ENCODE measurements at places on chromosomes 4 and X.

GRCh38 chrX:54529151-54529550 is 868 bp upstream of the GNL3L start:
- DNase-seq: no peak

DNA sequence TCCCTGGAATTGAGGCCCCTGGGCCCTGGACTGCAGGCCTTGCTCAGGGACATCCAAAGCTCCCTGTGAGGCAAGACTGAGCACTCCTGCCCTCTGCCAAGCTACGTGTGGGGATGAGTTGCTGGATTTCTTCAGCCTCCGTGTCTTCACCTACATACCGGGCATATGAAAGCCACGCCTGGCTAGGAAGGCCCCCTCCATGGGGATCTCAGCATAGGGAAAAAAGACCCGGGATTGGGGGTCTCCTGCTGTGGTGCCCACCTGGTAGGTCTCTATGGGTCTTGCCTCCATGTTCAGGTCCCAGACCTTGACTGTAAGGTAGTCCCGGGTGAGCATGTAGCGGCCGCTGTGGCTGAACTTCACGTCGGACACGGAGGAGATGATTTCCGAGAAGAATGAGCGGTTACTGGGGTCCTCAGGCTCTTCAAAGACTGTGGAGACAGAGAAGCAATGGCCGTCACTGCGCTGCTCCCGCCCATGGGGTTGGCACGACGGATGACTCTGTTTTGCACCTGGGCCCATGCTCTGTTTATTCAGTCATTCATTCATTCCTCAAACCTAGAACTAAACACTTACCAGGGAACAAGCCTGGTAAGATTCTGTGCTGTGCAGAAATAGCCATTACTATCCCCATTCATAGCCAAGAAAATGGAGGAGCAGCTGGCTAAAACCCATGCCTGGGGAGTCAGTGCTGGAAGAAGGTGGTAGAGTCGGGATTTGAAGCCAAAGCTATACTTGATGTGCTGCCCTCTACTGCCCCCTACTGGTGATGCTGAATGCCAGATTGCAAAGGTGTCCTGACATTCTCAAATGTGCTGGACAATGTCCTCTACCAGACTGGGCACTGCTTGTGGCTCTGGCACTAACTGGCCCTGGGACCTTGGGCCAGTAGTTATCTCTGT is 63.9 kb downstream of the WFS1 start:
- DNase-seq: peak; percentile 10

- no peak for DNase-seq
Measured at GRCh38 chr4:127246963-127247952, 385.5 kb upstream of the INTU start.

GRCh38 chr4:31748382-31748781 is 1028.2 kb downstream of the PCDH7 start:
- no peak for DNase-seq

- no peak for DNase-seq
Measured at GRCh38 chr4:15213302-15213970, 211.2 kb downstream of the CPEB2 start.

DNA sequence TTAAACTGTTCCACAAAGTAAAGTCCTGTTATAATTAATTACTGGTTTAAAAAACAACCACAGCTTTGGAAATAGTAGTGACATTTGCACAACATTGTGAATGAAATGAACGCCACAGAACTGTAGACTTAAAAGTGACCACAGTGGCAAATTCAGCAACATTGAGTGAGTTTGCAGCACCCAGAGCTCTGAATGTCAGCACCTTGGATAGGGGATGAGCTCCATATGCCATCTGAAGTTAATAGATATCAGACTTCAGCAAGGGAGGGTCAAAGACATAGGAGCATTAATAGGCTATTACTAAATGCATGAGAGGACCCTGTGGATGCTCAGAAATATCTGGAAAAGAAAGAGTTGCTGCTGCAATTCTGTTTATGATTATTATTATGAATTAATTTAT is 55.3 kb upstream of the KCNIP4 start:
- DNase-seq: no peak

GRCh38 chr4:73608689-73609594 is 11.3 kb downstream of the RASSF6 start:
- DNase-seq: peak; percentile 55

DNA sequence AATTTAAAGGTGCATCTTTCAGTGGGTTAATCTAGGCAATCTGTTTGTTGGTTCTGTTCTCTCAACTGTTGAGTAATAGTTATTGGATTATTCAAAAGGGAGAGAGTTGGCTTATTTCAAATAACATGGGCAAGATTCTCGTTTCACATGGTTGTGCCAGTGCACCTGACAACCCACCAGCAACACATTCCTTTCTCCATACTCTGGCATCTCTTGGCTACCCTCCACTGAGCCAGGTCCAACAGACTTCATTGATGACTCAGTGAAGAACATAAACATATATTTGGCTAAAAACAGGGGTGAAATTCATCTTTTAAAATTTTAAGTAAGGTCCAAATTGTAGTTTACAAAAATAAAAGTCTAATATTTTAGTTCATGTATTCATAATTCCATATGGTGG is 967.2 kb downstream of the RPA4 start:
- no peak for DNase-seq

DNA sequence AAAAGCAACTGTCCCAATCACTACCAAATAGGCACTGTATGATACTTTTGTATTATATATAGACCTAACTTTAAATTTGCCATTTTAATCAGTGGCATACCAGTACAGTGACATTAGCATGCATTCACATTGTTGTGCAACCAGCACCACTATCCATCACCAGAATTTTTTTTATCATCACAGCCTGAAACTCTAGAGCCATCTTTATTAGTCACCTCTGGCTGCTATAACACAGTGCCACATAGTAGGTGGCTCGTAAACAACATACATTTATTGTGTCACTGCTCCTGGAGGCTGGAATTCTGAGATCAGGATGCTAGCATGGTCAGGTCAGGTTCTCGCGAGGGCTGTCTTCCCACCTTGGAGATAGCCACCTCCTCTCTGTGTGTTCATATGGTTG is 188.4 kb upstream of the GALNT7 start:
- DNase-seq: peak; percentile 13

DNA sequence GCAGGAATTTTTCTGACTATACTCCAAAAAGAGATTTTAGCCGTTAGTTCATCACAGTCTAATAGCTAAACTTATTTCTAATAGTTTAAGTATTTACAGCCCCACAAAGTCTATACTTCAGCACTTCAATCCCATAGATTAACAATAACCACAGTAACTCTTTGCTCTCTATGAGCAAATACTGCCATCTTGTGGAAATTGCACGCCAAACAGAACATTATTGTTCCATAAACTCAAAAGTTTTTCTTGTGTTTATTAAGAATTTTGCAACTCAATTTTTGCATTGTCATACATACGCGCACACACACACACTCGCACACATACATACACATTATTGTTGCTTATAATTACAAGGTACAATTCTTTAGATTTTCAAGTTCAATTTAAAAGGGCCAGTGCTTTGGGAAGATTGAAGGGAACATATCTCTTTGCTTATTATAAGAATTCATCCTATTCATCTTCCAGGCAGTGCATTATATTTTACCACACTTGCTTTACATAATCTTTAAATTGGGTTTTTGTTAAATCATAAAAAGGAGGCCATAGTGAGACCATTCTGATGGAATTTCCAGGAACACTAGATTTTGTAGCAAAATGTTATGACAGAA is 63.8 kb upstream of the ATOH1 start:
- DNase-seq: peak; percentile 56

DNA sequence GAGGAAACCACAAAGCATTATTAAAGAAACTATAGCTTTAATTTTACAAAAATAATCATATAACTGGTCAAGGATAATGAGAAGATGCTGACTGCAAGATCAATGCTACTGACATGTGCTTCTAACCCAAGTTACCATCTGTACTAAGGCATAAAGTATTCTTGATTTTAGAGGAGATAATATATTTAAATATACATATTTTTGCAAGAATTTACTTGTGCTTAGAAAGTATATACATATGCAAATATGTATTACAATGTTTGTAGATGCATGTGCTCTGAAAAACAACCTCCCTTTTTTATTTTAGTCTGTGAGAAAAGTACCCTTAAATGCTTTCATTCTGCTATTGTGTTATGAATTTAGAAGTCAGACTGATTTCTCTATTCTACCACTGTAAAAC is 740.7 kb upstream of the SLIT2 start:
- DNase-seq: no peak

DNA sequence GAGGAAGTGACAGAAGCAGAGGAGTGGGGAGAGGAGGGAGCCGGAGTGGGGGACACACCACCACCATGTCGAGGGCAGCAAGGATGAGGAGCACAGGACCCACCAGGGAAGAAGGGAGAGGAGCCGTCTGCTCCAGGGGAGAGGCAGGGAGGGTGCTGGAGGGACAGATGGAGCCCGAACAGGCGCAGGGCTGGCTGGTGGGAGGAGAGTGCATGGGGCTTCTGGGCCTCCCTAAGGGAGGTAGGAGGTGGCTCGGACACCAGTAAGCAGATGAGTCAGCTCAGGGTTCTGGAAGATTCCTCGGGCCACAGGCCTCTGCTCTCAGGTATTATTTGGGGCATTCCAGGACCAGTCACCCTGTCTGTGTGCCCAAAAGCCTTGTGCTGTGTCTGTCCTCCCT is 29.8 kb downstream of the ATP2B3 start:
- no peak for DNase-seq

- peak; percentile 6 for DNase-seq
Measured at GRCh38 chr4:167196344-167197012, 37.8 kb downstream of the SPOCK3 start.

DNA sequence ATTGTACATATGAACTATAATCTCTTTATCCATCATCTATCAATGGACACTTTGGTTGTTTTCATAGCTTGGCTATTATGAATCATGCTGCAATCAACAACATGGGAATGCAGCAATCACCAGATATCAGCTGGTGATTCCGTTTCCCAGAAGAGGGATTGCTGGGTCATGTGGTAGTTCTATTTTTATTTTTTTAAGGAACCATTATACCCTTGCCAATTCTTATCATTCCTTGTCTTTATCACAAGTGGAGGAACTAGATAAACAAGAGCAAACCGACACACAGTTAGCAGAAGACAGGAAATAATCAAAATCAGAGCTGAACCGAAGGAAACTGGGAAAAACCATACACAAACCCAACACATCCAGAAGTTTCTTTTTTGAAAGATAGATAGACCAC is 14.5 kb upstream of the LNX1 start:
- DNase-seq: peak; percentile 88

GRCh38 chrX:100700809-100701208 is 31.1 kb downstream of the SYTL4 start:
- DNase-seq: no peak

DNA sequence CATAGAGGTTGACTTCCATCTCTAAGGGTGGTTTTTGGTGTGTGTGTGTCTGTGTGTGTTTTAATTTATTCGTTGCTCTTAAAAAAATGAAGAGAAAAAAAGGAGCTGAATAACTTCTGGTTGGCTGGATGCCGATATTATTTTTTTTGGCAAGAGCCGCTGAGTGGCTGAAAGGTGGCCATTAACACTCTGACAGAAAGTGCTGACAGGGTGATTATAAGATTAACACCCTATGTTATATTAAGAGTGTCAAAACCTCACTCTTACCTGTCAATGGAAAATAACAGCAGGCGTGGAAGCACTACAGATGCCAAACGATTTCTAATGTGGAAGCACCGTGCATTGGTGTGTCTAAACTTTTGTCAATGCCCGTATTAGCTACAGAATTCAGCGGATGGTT is 622.5 kb downstream of the ANKRD50 start:
- no peak for DNase-seq

DNA sequence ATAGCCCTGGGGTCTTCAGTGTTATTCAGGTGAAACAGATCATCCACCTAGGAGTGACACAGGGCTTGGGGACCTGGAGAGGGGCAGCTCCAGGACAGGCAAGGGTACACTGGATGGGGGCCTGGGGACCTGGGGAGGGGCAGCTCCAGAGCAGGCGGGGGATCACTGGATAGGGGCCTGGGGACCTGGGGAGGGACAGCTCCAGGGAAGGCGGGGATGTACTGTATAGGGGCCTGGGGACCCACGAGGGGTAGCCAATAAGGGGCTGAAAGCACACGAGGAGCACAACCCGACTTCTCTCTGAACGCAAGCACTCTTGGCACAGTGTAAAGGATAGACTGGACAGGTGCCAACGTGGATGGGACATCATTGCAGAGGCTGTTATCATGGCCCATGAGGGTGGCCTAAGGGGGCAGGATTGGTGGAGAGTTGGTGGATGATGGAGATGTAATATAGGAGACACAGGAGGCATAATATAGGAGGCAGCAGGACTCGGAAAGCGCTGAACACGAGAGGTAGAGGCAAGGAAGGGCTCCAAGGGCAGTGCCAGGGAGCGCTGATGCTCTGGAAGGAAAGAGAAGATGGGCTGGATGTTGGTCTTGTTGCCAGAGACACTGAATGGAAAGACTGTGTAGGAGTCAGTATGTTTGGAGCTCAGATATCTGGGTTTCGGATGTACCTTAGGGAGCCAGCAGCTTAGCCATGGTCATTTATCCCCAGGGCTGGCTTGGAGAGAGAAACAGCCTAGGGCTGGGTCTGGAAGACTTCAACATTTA is 37.9 kb upstream of the FGFBP2 start:
- DNase-seq: no peak

GRCh38 chrX:140572724-140573123 is 67.9 kb upstream of the SOX3 start:
- DNase-seq: peak; percentile 2

DNA sequence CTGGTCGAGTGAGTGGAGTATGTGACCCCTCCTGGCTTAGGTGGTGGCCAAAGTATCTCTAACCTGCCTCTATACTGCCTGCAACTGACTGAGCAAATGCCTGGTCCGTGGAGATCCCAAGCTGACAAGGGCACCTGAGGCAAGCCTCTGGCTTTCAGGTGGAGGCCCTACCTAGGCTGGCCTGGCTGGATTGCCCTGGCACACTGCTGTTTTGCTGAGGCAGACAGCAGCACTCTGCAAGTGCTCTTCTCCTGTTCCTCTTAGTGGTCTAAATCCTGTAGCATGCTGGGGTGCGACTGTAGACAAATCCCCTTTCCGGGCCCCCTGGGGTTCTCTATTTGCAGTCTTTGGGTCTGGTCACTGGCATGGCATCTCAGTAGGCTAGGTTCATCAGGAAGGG is 44.8 kb downstream of the PNMA5 start:
- no peak for DNase-seq

- DNase-seq: no peak
Measured at GRCh38 chr4:24243641-24244040, 340.7 kb downstream of the DHX15 start.

DNA sequence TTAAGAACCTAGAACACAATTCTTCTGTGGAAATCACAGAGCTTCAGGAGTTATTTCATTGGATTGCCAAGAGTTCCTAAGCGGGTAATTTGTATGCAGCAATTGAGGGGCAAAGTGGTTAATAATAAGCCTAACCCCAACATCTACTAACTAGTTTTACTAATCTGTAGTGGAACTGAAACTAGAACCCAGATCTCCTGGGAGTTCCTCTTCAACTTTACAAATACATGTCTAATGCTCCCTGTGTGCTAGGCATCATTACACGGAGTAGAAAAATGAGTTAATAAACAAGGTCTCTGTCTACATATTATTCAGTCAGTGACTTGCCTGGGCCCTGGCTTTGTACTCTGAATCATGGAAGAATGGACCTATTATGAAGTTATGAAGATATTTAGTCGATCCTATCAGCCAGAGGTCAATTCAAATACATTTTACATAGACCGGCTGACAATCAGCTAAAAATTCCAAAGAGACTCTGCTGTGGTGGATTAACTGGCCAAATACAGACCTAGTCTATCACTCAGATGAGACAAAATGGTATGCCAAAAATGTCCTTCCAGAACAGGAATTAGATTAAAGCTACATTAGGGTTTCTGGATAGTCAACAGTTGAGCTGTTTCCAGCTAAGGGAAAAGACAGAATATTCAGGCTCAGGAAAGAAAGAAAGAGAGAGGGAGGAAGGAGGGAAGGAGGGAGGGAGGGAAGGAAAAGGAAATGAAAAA is 326.0 kb downstream of the FBXW7 start:
- peak; percentile 16 for DNase-seq

GRCh38 chrX:12866451-12867377 is at the start of gene TLR7:
TSS of gene TLR7 (plus strand) at chrX:12867072. CDS start at chrX:12867579, 507 bp downstream.
- DNase-seq: no peak
